ENCODE measurements at places on chromosomes 5 and 9.

DNA sequence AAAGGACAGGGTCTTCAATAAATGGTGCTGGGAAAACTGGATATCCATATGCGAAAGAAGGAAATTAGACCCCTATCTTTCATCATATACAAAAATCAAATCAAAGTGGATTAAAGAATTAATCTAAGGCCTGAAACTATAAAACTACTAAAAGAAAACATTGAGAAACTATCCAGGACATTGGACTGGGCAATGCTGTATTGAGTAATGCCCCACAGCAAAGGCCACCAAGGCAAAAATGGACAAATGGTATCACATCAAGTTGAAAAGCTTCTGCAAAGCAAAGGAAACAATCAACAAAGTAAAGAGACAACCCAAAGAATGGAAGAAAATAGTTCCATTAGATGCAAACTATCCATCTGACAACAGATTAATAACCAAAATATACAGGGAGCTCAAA lies 72.3 kb downstream of the STRBP start:
- DNase-seq, result no peak

- peak; percentile 35 for DNase-seq
Measured at GRCh38 chr5:57711471-57711870, 228.9 kb upstream of the ACTBL2 start.

GRCh38 chr5:62312036-62312435 lies 6.0 kb downstream of the KIF2A start:
- DNase-seq, result peak; percentile 16

DNA sequence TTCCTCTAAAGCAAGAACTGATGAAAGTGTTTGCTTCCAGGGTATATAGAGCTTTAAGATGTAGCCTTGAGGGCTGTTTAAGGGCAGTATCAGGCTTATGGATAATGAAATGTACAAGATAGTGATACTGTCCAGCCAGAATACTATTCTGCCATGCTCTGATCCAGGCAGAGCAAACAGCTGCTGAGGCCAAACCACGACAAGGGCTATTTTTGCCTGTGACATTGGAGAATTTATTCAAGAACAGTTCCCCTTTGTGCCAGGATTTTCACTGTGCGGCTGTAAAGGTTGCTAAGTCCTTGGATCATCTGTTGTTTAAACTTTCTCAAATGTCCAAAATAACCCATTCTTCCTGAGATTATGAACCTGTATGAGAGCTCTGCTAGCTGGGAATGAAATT lies 70.4 kb downstream of the OTP start:
- no peak for DNase-seq

DNA sequence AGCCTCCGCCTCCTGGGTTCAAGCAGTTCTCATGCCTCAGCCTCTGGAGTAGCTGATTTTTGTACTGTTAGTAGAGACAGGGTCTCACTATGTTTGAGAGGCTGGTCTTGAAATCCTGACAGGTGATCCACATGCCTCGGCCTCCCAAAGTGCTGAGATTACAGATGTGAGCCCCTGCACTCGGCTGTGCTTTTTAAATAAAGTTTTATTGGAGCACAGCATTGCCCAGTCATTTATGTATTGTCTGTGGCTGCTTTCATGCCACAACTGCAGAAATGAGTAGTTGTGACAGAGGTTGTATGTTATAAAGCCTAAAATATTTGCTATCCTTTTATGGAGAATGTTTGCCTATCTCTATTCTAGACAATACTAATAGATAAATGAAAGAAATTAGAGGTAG lies 169.2 kb downstream of the AOPEP start:
- DNase-seq, result no peak

DNA sequence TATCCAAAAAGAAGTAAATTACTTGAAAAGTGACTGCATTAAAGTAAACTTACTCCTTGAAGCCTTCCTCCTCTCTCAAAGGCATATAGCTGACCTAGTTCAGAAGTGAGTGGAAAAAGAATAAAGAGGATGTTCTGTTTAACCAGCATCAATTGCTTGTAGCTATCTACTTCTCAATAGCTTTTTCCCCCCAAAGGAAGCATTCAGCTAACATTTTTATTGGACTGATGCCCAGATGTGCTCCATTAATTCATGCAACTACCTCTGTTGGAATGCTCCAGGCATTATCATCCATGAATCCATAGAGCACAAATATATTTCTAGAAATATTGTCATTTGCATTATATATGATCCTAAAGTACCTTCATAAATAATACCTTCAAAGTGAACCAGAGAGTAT lies 132.8 kb downstream of the RASEF start:
- peak; percentile 7 for DNase-seq

DNA sequence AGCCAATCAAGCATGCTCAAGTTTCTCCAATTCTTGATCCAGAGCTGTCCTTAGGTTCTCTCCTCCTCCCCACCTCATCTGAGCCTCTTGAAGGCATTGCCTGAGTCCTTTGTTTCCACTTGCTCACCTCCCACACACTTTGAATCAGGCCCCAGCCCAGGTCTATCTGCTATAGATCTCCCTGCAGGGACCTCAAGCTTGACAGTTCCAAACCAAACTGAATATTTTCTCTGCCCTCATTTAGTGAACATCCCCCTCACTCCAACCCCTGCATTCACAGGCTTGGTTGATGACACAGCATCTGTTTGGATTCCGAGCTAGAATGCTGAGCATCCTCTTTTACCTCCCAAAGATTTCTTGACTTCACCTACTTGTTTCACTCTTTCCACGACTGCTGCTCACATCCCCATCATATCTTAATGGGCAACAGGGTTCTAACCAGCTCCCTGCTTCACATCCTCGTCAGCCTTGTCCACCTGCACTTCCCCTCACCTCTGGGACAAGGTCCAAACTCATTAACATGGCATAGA lies 474.5 kb downstream of the ZSWIM6 start:
- DNase-seq, result no peak

- DNase-seq, result no peak
Measured at GRCh38 chr5:95519151-95519550, 35.6 kb downstream of the SKIC3 start.

- no peak for DNase-seq
Measured at GRCh38 chr5:149073213-149073612, 10.4 kb upstream of the SH3TC2 start.

DNA sequence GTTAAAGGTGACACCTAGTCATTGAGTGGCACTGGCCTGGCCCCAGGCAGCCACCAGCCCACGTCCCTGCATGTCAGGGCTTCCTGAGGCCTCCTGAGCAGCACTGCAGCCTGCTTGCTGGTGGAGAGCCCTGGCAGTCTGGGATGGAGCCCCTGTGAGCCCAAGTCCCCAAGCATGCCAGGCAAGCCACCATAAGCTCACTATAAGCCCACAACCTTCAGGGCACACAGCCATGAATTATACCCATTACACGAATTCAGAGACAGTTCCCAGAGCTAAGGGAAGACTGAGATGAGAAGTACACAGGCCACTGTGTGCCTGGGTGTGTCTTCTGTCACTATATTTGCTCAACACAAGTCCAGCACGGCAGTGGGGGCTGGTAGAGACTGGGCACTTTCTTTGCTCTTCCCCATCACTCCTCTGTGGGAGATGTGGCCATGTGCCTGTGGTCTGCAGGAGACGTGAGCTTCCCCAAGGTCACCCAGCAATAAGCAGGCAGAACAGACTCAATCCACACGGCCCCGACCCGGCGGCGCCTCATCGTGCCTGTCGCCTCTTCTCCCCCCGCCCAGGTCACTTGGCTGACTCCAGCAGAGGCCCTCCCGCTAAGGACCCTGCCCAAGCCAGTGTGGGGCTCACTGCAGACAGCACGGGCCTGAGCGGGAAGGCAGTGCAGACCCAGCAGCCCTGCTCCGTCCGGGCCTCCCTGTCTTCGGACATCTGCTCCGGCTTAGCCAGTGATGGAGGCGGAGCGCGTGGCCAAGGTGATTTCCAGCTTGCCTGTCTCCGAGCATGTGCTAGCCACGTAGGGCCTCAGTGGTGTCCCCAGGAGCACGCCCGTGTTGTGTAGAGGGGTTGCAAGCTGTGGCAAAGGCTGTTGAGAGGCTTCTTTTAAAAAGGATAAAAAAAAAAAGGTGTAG lies 114.8 kb downstream of the WNK2 start:
- no peak for DNase-seq

DNA sequence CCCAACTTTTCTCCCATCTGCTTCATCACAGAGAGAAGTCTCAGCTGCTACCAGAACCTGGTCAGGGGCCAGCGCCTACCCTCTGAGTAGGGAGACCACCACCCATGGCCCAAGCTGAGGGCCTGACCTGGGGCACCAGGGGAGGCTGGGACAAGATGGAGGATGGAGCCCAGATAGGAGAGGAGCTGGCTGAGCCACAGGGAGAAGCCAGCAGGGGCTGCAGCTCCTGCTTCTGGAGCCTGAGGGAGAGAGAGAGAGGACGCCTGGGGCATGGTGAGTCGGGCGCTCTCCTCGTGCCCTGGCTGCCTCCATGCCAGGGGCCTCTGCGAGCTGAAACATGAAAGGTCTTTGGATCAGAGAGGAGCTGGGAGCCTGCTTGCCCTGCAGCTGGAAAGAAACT lies 1.4 kb upstream of the FOXI1 start:
- DNase-seq, result no peak

GRCh38 chr5:161966564-161966963 lies 101.0 kb upstream of the GABRG2 start:
- no peak for DNase-seq

GRCh38 chr5:93099902-93100347 lies 481.1 kb downstream of the NR2F1-AS1 start:
- no peak for DNase-seq

GRCh38 chr5:144189800-144190429 lies 19.2 kb downstream of the KCTD16 start:
- peak; percentile 95 for DNase-seq

DNA sequence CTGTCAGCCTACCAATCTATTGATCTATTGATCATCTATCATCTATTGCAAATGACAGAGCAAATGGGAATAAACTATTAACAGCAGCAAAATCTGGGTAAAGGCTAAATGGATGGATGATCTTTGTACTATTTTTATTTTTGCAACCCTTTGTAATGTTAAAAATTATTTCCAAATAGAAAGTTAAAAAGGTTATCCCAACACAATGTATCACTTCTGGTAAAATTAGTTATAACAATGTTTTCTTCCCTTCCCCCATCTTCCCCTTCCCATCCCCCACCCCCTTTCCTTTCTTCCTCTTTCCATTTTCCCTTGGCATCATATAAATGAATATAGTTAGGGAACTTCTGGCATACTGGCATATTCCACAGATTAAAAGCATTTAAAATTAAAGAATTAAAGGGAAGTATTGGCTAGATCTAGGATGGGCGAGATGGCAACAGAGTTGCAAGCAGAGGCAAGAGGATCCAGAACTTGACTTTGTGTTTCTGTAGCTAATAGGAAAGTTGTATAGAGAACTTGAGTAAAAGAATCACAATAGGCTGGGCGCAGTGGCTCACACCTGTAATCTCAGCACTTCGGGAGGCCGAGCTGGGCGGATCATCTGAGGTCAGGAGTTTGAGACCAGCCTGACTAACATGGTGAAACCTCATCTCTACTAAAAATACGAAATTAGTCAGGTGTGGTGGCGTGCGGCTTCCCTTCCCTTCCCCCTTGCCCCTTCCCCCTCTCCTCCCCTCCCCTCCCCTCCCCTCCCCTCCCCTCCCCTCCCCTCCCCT lies 66.6 kb upstream of the TAF11L2 start:
- no peak for DNase-seq

DNA sequence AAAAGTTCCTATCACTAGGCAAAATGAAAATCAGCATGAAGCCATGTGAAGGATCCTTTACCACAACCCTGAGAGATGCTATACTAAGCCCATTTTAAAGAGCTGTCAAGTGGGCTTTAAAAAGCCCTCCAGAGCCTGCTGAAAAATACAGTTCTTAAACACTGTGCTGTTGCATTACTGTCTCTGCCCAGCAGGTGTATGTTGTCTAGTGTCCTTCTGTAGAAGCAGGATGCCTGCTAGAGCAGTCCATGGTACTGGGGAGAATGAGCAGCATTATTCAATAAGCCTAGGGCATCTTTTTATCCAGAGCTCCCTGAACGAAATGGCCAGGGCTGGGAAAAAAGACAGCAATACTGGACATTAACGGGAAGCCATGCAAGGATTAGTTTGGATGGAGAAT lies 126.2 kb upstream of the PLCXD3 start:
- peak; percentile 43 for DNase-seq

GRCh38 chr9:34377404-34377746 lies 677 bp upstream of the MYORG start:
- DNase-seq, result no peak

GRCh38 chr5:66708368-66708767 lies 112.2 kb downstream of the MAST4 start:
- no peak for DNase-seq

DNA sequence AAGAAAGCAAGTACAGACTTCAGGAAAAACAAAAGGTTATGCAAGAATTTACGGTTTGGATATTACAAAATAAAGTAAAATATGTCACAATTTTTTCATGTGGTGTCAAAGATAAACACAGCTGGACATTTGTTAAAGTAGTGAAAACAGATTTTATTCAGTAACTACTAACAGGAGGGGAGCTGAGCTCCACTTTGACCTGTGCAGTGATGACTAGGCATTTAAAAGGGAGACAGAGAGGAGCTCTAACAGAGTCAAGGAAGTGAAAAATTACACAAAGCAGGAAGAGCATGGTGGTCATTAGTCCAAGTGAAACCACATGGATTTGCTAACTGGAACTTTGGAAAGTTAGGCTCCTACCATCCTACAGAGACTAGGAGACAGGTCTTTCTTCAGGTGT lies 263.6 kb upstream of the PCSK5 start:
- no peak for DNase-seq

GRCh38 chr9:119789987-119790386 lies 420.8 kb upstream of the BRINP1 start:
- DNase-seq, result no peak

- no peak for DNase-seq
Measured at GRCh38 chr5:171537070-171537849, 117.8 kb downstream of the FGF18 start.

GRCh38 chr5:103561685-103562452 lies 720 bp downstream of the NUDT12 start:
- peak; percentile 4 for DNase-seq

DNA sequence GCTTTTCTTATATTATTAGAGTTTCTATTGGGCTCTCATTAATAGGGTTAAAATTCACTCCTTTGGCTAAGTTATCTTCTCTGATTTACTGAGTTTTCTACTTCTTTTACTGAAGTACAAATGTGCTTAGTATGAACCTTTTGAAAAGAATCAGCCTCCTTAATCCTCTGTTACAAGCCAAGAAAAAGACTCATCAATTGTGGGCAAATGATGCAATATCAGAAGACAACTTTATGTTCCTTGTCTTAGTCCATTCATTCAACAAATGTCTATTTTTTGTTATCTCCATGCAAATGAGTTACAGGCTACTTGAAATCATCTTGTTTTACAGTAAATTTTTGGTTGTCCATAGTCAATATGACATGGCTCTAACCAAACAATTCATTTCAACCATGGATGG lies 40.3 kb downstream of the SNCAIP start:
- peak; percentile 14 for DNase-seq

Measured in fibroblast of pulmonary artery (primary cell).